ENCODE measurements at places on chromosomes 5 and 9. TPM values are rescaled to one million over a fixed set of nuclear protein-coding genes. Genes with fewer than 3 reads are reported as not detected.

- ATAC-seq = no peak
Measured at GRCh38 chr5:25891691-25892090, 1146.7 kb downstream of the CDH9 start.

- ATAC-seq = no peak
Measured at GRCh38 chr9:71812385-71812784, 44.1 kb upstream of the CEMIP2 start.

Gene ARHGEF39
- 9.4 TPM for total RNA-seq

- ATAC-seq = peak; percentile 95
Measured at GRCh38 chr9:84271531-84271900, 69.0 kb downstream of the SLC28A3 start.

Gene ABO
- not detected for total RNA-seq

GRCh38 chr5:148924817-148925216, 98.4 kb downstream of the ADRB2 start:
- no peak for ATAC-seq

DNA sequence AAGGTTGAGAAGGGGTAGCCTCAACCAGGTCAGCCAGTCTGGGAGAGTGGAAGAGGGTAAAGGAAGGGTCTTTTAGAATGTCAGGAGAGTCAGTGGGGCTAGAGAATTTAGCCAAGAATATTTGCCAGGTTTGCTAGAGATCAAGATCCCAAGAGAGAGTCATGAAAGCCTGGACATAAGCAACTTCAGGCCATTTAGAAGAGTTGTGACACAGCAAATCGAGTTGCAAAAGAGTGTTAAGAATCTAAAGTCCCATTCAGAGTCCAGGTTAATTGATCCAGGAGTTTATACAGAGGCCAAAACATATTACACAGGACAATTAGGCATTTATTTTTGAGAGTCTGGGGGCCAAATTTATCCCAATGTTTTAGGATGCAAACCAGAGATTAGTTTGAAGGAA, 1260.1 kb upstream of the ACO1 start:
- ATAC-seq = no peak

DNA sequence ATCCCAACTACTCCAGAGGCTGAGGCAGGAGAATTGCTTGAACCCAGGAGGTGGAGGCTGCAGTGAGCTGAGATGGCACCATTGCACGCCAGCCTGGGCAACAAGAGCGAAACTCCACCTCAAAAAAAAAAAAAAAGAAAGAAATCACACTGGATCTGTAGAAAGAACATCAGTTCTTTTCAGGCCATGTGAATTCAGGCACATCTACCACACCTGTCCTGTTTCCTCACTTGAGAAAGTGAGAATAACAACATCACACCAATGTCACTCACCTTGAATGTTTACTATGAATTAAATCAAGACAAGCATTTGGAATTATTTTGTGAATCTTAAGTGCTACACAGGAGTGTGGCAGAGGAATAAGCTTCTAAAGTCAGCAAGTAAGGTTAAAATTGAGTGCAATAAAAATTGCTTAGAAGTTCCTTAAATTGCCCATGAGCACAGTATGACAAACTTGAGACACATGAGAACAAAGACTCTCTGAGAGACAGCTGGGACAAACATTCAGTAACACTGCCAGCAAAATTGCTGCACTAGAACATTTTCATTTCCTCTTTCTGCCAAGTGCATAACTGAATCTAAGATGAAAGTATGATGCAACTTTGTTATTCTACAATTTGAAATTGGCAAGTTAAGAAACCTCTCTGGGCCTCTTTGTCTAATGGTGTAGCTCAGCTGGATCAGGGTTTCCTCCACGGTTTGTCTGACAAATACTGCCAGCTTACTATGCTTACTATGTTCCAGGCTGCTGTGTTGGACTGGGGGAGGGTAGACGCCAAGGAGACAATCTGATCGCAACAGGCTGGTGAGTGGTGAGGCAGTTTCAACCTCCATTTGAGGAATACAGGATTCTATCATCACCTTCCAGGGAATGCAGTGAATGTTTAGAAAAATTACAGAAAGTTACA, 1.9 kb upstream of the RIC1 start:
- peak; percentile 8 for ATAC-seq

Gene RASGRF2
- total RNA-seq = 7.6 TPM

Gene FBXL7
- total RNA-seq = not detected

GRCh38 chr5:137209232-137209809, 289.8 kb downstream of the SPOCK1 start:
- no peak for ATAC-seq

- no peak for ATAC-seq
Measured at GRCh38 chr5:88322785-88323184, 54.1 kb upstream of the TMEM161B start.

Gene NPR3
- 0.66 TPM for total RNA-seq

GRCh38 chr9:124258607-124259157, 933 bp downstream of the NEK6 start:
- no peak for ATAC-seq

- no peak for ATAC-seq
Measured at GRCh38 chr9:135604437-135605237, 34.7 kb downstream of the GLT6D1 start.

DNA sequence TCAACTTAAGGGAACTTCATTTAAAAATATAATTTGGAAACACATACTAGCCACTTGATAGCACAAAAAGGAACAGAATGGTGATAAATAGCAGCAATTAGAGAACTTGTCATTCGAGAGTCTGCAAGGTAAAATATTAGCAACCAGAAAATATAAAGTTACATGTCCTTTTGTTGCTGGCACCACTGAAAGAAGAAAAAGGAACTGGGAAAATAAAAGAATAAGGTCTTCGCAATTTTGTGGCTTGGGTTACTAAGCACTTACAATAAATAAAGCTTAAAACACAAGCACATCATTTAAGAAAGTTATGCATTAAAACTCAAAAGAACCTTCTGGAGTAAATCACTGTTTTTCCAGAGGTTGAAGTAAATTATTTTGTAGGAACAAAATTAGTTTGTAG, 149.9 kb upstream of the FBN2 start:
- no peak for ATAC-seq

- no peak for ATAC-seq
Measured at GRCh38 chr5:168298949-168299348, 7.5 kb downstream of the WWC1 start.

DNA sequence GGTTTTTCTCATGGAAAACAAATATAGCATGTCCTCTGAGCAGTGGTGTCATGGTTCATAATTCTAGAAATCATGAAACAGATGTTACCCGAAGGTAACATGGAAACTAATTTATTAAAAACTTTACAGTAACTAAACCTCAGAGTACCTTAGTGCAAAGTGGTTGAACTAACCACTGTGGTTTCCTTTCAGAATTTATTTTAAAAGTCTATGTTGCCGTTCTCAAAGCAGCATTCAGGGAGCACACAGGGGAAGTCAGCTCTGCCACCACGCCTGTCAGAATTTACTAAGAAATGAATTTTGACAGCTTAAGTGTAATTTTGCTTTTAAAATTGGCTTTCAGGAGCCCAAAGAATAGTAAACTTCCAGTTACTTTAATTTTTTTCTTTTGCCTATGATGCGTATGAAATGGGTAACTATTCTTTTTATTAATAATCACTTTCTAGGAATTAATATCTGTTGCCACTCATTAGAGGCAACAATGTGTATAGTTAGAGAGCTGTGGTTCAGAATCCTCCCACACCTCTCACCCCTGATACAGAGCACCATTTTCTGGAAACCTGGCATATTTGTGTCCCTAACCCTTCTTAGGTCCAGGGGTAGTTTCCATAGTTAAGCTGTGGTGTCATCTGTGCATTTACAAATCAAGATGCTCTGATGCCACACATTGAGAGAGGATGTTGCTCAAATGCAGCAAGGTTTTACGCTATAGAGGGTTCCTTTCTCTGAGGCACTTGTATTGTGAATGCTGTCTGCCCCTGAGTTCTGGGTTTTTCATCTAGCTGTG, 202.6 kb downstream of the ZSWIM6 start:
- peak; percentile 82 for ATAC-seq

Gene MRPL50
- total RNA-seq = 11.6 TPM

DNA sequence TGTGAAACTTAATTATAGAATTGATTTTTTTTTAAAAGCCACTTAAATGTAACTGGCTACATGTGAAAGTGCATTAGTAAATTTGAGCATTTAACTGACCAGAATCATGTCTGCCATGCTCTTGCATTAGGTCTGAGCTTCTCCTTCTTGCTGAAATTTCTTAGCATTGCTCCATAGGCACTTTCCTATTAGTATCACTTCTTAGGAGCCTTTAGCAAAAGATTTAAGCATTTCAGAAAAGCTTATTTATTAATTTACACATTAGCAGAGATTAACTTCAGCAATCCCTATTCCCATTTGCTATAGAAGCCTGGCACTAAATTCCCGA, 211.0 kb downstream of the SNX18 start:
- ATAC-seq = no peak

Gene RORB
- total RNA-seq = not detected

- ATAC-seq = no peak
Measured at GRCh38 chr5:145162626-145163025, 672.5 kb downstream of the PRELID2 start.

- ATAC-seq = peak; percentile 59
Measured at GRCh38 chr9:103397868-103398600, 402.9 kb downstream of the CYLC2 start.

Gene ANKRD20A1
- 9.6 TPM for total RNA-seq

Gene LSM11
- 7.6 TPM for total RNA-seq

Gene NPR2
- 11.1 TPM for total RNA-seq

Gene SLC45A2
- total RNA-seq = not detected

DNA sequence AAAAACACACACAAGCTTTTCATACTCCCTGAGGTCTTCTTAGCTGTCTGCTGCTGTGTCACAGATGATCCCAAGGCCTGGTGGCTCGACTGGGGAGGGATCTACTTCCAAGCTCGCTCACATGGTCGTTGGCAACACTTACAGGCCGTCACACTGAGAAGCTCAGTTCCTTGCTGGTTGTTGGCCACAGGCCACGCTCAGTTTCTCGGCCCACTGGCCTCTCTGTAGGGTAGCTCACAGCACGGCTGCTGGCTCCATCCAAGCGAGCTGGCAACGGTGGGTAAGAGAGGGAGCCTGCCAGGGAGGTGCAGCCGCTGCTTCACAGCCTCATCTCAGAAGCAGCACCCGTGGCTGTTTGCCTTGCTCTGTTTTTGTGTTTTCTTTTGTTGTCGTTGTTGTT, 43.8 kb upstream of the GFPT2 start:
- no peak for ATAC-seq

DNA sequence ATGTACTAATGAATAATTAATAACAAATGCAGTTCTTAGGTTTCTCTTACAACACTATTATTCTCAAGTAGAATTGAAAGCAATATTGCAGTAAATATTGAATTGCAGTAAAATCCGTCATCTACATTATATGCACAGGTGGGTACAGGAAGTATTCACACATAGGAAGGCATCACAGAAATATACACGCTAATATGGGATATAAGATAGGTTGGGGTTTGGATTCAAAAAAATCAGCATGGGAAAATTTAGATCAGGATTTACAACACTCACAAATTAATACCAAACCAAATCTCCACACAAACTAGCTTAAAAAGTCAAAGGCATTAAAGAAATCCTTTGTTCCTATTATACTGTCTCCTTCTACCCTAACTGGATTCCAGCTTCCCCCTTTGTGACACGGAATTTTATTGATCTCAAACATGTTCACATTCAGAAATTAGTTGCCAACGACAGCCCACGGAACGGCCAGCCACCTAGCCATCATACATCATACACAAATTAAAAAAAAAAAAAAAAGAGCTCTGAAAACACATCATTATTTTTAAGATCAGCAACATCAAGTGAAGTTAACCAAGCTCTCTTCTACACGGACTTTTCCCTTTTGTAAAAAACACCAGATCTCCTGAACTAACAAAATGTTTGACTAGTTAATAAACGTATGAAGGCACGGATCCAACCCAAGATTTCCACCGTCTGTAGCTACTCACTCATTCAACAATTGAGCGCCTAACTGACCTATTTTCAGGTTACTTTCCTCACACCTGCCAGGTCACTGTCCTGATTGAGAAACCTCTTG, 2.2 kb downstream of the NR6A1 start:
- ATAC-seq = no peak
